ENCODE measurements at places on chromosomes 2 and 18.

GRCh38 chr2:174924061-174924693 lies 81.0 kb downstream of the CHN1 start:
- H3K36me3 ChIP-seq = no peaks in the 10 kb centered on the region
- DNase-seq = no peak
- H3K27ac ChIP-seq = no peak overlapping the region
- H3K4me1 ChIP-seq = no peaks in the 10 kb centered on the region
- H3K27me3 ChIP-seq = no peaks in the 10 kb centered on the region

DNA sequence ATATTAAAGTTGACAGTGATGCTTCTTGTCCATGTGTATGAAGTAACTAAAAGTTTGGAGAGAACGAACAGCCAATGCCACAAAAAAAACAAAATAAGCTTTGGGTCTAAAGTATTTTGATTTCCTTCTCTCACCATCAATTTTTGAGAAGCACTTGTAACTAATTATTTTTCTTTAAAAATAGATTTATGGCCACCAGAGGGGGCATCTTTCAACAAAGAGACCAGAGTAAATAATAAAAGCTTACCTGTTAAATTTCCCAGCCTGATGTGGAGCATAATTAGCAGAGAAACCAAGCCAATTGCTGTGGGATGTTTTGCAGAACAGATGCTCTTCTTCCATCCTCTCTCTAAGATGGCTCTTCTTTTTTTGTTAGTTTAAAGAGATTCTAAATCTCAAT lies 29.0 kb downstream of the LINC00305 start:
- no peaks in the 10 kb centered on the region for H3K4me1 ChIP-seq
- H3K27ac ChIP-seq = no peak overlapping the region
- no peak overlapping the region for H3K4me3 ChIP-seq
- H3K27me3 ChIP-seq = no peaks in the 10 kb centered on the region
- no peaks in the 10 kb centered on the region for H3K36me3 ChIP-seq

GRCh38 chr2:100019499-100019898 lies 122.9 kb downstream of the AFF3 start:
- no peaks in the 10 kb centered on the region for H3K4me1 ChIP-seq
- H3K36me3 ChIP-seq = no peaks in the 10 kb centered on the region
- no peak overlapping the region for H3K4me3 ChIP-seq
- no peak for DNase-seq

- no peak overlapping the region for H3K4me3 ChIP-seq
- H3K27me3 ChIP-seq = no peaks in the 10 kb centered on the region
- no peaks in the 10 kb centered on the region for H3K4me1 ChIP-seq
- H3K36me3 ChIP-seq = no peaks in the 10 kb centered on the region
- no peak overlapping the region for H3K27ac ChIP-seq
- no peak for DNase-seq
Observed at GRCh38 chr18:68803356-68803755, 5.5 kb downstream of the CCDC102B start.

- peaks cover 7% of the 10 kb centered on the region for H3K4me1 ChIP-seq
- H3K36me3 ChIP-seq = no peaks in the 10 kb centered on the region
- no peak overlapping the region for H3K27ac ChIP-seq
- peak overlapping the region; percentile 81 for H3K4me3 ChIP-seq
Observed at GRCh38 chr2:102737431-102737830, 24.4 kb upstream of the TMEM182 start.

DNA sequence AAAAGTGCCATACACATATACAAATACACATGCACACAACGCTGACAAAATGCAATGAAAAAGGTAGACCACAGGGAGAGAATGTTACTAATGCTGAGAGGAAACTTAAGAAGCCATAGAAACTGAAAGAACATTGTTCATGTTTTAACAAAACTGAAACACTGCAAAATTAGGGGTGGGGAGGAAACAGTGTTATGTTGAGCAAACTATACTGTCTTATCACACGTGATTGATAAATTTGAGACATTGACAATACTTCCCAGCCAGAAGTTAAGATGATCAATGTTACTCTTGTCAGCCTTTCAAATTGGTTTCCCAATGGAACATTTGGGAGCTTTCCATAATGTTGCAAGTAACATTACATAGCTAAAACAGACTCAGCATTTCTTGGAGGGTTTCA lies 165.5 kb downstream of the L3MBTL4 start:
- no peak overlapping the region for H3K4me3 ChIP-seq
- no peaks in the 10 kb centered on the region for H3K36me3 ChIP-seq
- no peaks in the 10 kb centered on the region for H3K27me3 ChIP-seq

DNA sequence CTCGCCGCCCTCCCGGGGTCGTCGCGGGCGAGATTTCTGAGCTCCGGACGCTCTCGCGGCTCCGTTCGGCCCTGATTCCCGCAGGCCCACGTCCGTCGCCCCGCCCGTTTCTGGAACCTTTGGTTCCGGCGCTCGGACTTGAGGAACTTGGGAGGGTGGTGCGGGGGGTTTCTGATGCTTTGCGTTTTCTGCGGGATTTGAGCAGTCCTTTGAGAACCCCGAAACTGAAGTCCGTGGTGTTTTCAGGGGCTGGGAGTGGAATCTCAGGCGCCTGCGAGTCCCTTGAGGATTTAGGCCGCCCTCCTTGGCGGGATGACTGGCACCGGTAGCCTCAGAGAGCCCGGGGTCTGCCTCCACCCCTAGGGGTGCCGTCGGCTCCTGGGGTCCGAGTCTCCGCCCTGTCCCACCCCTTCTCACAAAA lies 336 bp downstream of the THNSL2 start:
- H3K4me1 ChIP-seq = peaks cover 5% of the 10 kb centered on the region
- peak overlapping the region; percentile 53 for H3K4me3 ChIP-seq
- no peaks in the 10 kb centered on the region for H3K36me3 ChIP-seq
- peak overlapping the region; percentile 59 for H3K27ac ChIP-seq
- no peaks in the 10 kb centered on the region for H3K27me3 ChIP-seq

DNA sequence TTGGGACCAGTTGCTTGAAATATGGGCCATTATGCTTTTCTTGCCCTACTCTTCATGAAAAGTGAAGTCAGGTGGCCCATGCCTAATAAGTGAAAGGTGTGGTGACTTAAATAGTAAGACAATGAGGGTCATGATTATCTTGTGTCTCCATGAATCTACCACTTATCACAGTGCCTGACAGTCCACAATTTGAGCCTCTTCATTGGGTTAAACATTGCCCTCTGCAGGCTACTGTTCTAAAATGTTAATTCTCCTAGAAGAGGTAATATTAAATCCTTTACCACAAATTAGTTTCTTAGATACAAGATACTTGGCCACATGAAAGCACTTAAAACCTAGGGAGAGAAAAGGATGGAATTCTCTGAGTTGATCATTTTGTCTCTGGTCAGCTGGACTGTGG lies 4.0 kb downstream of the EGR4 start:
- no peak overlapping the region for H3K4me3 ChIP-seq
- H3K36me3 ChIP-seq = no peaks in the 10 kb centered on the region
- peaks cover 13% of the 10 kb centered on the region for H3K4me1 ChIP-seq

GRCh38 chr2:101983928-101984327 lies 7.8 kb upstream of the IL1R2 start:
- H3K27me3 ChIP-seq = no peaks in the 10 kb centered on the region
- DNase-seq = no peak
- peaks cover 11% of the 10 kb centered on the region for H3K4me1 ChIP-seq
- H3K36me3 ChIP-seq = no peaks in the 10 kb centered on the region
- H3K4me3 ChIP-seq = no peak overlapping the region

GRCh38 chr18:29693334-29693733 lies 1349.2 kb downstream of the DSC3 start:
- H3K36me3 ChIP-seq = no peaks in the 10 kb centered on the region
- H3K4me1 ChIP-seq = no peaks in the 10 kb centered on the region
- no peak overlapping the region for H3K27ac ChIP-seq
- no peaks in the 10 kb centered on the region for H3K27me3 ChIP-seq

- H3K27me3 ChIP-seq = no peaks in the 10 kb centered on the region
- no peak overlapping the region for H3K27ac ChIP-seq
- H3K4me1 ChIP-seq = no peaks in the 10 kb centered on the region
- H3K36me3 ChIP-seq = no peaks in the 10 kb centered on the region
- H3K4me3 ChIP-seq = no peak overlapping the region
- DNase-seq = no peak
Observed at GRCh38 chr2:180621941-180622918, 358.2 kb upstream of the UBE2E3 start.

- H3K27me3 ChIP-seq = no peaks in the 10 kb centered on the region
- no peaks in the 10 kb centered on the region for H3K36me3 ChIP-seq
- H3K4me3 ChIP-seq = no peak overlapping the region
- no peak for DNase-seq
- H3K27ac ChIP-seq = no peak overlapping the region
Observed at GRCh38 chr2:9765611-9766531, 77.4 kb upstream of the TAF1B start.

GRCh38 chr2:10400002-10400401 lies 48.1 kb downstream of the ODC1 start:
- H3K27me3 ChIP-seq = no peaks in the 10 kb centered on the region
- H3K4me1 ChIP-seq = no peaks in the 10 kb centered on the region
- no peak overlapping the region for H3K4me3 ChIP-seq

DNA sequence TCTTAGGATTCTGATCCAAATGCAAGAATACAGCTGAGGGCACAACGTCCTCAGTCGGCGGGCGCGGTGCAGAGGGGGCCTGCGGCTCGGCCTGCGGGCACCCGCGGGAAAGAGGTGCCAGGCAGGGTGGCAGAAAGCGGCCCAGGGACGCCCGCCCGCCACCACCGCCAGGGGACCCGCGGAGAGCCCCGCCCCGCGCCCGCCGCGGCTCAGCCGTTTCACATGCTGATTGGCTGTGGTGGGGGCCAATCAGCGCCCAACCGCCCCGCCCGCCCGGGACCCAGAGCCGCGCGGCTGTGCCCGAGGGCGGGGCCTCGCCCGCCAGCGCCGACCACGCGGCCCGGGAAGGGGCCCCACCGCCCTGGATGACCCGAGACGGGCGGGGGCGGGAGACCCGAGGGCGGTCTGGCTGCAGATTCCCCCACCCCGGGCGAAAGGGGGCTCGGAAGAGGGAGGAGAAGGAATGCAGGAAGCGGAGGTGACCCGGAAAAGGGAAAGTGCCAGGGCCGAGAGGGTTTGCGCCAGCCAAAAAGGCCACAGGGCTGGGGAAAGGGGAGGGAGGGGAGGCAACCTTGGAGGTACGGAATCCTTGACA lies 8.0 kb downstream of the IRS1 start:
- H3K27ac ChIP-seq = peak overlapping the region; percentile 90
- H3K36me3 ChIP-seq = no peaks in the 10 kb centered on the region
- peak; percentile 90 for DNase-seq
- H3K4me1 ChIP-seq = peaks cover 6% of the 10 kb centered on the region
- peak overlapping the region; percentile 93 for H3K4me3 ChIP-seq
- H3K27me3 ChIP-seq = no peaks in the 10 kb centered on the region

GRCh38 chr2:65353046-65353445 lies 79.4 kb downstream of the SPRED2 start:
- no peak overlapping the region for H3K27ac ChIP-seq
- H3K36me3 ChIP-seq = no peaks in the 10 kb centered on the region
- H3K4me1 ChIP-seq = peaks cover 16% of the 10 kb centered on the region
- H3K27me3 ChIP-seq = no peaks in the 10 kb centered on the region
- H3K4me3 ChIP-seq = no peak overlapping the region
- DNase-seq = no peak

- no peaks in the 10 kb centered on the region for H3K36me3 ChIP-seq
- peaks cover 8% of the 10 kb centered on the region for H3K4me1 ChIP-seq
- H3K27me3 ChIP-seq = no peaks in the 10 kb centered on the region
Observed at GRCh38 chr2:102021779-102022178, 30.0 kb downstream of the IL1R2 start.

GRCh38 chr2:42359965-42360483 lies 993 bp downstream of the COX7A2L start:
- H3K27ac ChIP-seq = no peak overlapping the region
- no peaks in the 10 kb centered on the region for H3K27me3 ChIP-seq
- peaks cover 5% of the 10 kb centered on the region for H3K4me1 ChIP-seq
- no peaks in the 10 kb centered on the region for H3K36me3 ChIP-seq
- no peak for DNase-seq
